Aorta (tissue), 5 donors: ENCODE measurements at places on chromosomes 6 and 20. TPM values are rescaled to one million over a fixed set of nuclear protein-coding genes. Genes with fewer than 3 reads are reported as not detected.

DNA sequence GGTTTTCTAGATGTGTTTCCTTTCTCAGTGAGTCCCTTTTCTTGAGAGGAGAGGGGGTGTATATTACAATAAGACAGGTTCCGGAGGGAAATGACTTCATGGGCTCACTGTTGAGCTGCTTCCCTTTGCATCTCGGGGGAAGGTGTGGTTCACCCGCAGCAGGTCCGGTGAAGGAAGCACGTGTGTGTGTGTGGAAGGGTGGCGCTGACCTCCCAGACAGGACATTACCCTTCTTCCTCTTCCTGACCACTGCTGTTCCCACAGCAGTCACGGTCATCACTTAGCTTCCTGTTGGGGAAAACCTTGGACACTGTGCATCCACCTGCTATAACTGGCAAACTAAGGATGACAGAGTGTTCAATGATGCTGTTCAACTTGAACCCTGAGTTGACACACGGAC is 83.6 kb downstream of the PLEKHG1 start:
- no peak for DNase-seq
- no peaks in the 10 kb centered on the region for H3K36me3 ChIP-seq
- no peaks in the 10 kb centered on the region for H3K27me3 ChIP-seq

DNAH8 gene
- total RNA-seq: 0.03 TPM

EGFL8 gene
- total RNA-seq: 38.8 TPM

HDDC2 gene
- 60.9 TPM for total RNA-seq

DNA sequence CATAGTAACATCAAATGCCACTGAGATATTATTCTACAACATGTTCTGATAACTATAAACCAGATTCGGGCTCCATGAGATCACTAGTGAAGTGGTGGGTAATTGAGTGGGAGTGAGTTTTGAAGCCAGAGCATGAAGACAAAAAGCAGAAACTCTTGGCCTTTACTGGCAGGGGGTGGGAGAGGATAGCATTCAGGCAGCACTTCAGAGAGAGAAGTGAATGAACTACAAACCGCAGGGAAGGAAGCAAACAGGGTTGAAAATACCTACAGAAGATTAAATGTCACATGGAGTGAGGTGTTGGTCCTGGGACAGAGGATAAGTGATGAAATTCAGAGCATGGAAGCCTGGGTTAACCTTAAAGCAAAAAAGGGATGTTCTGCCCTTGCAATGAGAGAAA is 250.0 kb downstream of the EPM2A start:
- DNase-seq: no peak
- H3K27ac ChIP-seq: no peak overlapping the region
- H3K4me1 ChIP-seq: no peaks in the 10 kb centered on the region
- no peaks in the 10 kb centered on the region for H3K36me3 ChIP-seq

FGD2 gene
- total RNA-seq: 19.9 TPM

DNA sequence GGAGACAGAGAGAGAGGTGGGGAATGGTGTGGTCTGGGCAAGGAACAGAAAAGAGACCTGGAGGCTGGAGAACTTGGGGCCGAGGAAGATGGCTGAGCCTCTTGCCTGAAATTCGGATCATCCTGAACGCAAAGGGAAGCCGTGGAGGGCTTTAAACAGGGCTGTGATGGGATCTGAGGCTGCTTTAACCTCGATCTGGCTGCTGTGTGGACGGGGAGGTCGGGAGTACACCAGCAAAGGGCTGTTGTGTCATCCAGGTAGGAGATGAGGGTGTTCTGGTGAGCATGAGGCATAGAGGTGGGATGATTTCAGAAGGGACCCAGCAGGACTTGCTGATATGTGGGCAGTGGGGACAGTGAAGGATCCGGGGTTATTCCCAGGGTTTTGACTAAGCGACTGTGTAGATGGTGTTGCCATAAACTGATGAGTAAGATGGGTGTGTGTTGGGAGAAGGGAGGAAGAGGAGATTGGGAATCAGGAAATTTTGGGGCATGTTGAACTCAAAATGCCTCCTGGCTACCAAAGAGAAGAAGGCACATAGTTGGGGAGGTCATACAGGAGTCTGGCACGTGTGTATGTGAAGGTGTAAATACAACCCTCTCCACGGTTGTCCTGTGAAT is 158.5 kb downstream of the NFATC2 start:
- H3K27ac ChIP-seq: no peak overlapping the region
- no peaks in the 10 kb centered on the region for H3K27me3 ChIP-seq
- DNase-seq: no peak
- H3K4me1 ChIP-seq: no peaks in the 10 kb centered on the region
- no peak overlapping the region for H3K4me3 ChIP-seq
- H3K36me3 ChIP-seq: no peaks in the 10 kb centered on the region

KCNK5 gene
- total RNA-seq: 1.2 TPM

GRCh38 chr20:52104546-52105441 is 86.8 kb downstream of the ZFP64 start:
- no peak overlapping the region for H3K27ac ChIP-seq
- H3K27me3 ChIP-seq: no peaks in the 10 kb centered on the region
- no peaks in the 10 kb centered on the region for H3K4me1 ChIP-seq
- no peaks in the 10 kb centered on the region for H3K36me3 ChIP-seq
